NCI-H510A (cell line): ENCODE measurements at places on chromosomes 2 and 18.

DNA sequence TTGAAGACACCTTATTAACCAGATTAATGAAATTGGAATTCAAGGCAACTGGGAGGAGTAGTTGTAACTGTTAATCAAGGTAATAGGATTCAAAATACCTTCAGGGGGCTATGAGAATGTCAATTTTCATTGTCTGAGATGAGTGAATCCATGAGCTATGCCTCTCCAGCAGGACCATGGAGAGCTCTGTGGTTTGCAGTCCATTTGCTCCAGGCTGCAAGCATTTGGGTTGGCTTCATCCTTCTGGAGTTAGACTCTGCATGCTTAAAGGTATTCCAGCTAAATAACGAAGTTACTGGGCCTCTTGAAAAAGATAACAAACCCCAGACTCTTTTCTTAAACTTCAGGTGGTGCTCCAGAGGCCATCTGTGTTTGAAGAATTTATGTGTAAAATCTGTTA lies 207.1 kb upstream of the SLC8A1 start:
- DNase-seq, result no peak

DNA sequence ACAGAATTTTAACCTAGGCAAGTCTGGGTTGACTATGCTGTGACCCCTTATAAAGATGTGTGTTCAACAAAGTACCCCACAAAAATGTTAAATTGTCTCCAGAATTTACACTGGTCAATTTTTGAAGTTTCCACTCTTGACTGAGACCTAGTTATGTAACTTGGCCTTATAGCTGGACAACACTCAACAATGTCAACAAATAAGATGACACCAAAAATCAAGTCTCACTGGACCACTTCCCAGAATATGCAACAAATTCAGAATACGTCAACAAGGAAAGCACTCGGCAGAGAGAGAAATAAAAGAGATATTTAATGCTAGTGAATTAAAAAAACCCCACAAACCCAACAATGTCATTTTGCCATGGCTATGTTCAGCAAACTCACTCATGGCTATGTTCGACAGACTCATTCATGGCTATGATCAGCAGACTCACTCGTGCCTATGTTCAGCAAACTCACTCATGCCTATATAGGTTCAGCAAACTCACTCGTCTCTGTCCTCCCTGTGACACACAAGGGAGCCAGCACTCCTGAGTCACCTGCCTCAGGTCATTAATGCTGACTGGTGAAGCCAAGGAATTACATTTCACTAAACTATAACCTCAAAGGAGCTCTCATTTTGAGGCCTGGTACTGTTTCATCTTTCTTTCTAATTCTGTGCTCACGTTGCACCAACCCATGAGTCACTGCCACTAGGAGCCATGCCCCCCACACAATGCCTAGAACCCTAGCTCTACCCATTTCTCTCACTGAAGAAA lies 72.7 kb downstream of the PTPN2 start:
- no peak for DNase-seq

DNA sequence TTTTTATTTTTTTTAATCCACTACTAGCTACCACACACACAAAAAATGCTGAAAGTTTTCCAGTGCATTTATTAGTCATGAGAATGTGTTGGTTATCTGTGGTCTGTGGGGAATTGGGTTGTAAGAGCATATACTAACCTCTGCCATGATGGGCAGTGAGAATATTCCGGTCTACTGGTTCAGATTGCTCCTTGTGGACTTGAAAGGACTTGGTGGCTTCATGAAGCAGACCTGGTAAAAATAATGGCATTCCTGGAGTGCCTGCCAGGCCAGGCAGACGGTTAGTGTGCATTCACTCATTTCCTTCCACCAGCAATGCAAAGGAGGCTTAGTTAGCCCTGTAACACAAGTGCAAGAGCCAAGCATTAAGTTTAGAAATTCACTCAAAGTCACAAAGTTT lies 150.8 kb downstream of the THSD7B start:
- DNase-seq, result no peak

DNA sequence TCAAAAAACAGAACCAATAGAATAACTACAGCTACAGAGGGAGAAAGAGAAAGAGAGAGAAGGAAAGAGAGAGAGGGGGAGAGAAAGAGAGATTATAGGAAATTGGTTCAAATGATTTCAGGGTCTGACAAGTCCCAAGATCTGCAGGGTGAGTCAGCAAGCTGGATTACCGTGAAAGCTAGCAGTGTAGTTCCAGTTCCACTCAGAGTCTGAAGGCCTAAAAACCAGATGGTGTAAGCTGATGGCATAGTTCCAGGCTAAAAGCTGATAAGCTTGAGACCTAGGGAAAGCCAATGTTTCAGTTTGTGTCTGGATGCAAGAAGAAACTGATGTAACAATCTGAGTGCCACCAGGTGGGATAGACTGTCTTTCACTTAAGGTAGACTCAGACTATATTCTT lies 397.7 kb downstream of the TRIB2 start:
- no peak for DNase-seq

GRCh38 chr2:105129722-105130232 lies 91.9 kb downstream of the MRPS9 start:
- no peak for DNase-seq

DNA sequence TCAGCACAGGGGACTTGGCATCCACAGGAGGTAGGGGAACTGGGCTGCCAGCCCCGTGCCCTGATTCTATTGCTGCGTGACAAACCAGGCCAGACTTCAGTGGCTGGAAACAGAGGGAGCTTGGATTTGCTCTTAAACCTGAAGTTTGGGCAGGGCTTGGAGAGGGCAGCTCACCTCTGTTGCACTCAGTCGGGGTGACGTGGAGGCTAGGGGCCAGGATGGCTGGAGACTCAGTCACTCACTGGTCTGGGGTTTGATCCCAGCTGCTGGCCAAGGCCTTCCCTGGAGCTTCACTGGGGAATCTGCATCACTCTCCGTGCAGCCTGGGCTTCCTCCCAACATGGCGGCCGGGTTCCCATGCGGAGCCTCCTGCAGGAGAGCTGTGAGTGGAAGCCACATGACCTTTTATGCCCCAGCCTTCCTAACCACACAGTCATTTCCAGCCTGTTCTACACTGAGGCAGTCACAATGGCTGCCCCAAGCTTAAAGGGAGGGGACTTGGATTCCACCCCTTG lies 175.2 kb upstream of the HDAC4 start:
- no peak for DNase-seq

GRCh38 chr18:36734596-36734995 lies 94.2 kb downstream of the TPGS2 start:
- no peak for DNase-seq

- no peak for DNase-seq
Measured at GRCh38 chr18:3384664-3385563, 65.1 kb upstream of the TGIF1 start.

- DNase-seq, result no peak
Measured at GRCh38 chr2:57479981-57480380, 566.6 kb upstream of the VRK2 start.

DNA sequence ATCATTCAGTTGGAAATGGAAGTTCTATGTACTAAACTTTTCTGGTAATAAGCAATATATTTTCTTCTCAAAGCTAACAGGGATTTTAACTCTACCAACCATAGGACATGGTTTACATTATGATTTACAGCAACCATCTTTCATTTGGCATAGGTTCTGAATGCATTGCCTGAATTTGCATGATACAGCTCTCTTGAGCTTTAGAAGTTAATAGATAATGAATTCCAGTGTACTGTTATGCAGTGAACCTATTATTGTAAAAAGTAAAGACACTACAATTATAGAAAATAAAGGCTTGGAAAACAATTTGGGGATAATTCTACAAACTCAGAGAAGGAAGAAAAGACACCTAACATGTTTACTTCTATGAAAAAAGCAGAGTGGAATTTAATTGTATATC lies 182.0 kb downstream of the GRB14 start:
- no peak for DNase-seq

DNA sequence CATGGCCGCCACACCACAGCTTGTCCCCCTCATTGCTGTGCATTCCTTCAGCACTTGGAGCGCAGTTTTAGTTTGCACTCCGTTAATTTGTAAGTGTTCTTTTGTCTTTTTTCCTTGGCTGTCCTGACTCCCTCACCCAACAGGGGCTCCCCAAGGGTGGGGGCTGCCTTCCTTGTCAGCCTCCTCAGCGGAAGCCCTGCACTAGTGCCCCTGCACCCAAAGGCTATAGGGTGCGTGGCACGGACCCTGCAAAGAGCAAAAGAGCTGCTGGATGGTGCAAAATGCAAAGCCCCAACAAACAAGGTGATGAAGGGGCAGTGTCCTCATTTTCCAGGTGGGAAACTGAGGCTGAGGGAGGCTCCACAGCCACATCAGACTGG lies 46.8 kb downstream of the EMX1 start:
- no peak for DNase-seq

- DNase-seq, result no peak
Measured at GRCh38 chr2:2570871-2571270, 239.8 kb upstream of the MYT1L start.

DNA sequence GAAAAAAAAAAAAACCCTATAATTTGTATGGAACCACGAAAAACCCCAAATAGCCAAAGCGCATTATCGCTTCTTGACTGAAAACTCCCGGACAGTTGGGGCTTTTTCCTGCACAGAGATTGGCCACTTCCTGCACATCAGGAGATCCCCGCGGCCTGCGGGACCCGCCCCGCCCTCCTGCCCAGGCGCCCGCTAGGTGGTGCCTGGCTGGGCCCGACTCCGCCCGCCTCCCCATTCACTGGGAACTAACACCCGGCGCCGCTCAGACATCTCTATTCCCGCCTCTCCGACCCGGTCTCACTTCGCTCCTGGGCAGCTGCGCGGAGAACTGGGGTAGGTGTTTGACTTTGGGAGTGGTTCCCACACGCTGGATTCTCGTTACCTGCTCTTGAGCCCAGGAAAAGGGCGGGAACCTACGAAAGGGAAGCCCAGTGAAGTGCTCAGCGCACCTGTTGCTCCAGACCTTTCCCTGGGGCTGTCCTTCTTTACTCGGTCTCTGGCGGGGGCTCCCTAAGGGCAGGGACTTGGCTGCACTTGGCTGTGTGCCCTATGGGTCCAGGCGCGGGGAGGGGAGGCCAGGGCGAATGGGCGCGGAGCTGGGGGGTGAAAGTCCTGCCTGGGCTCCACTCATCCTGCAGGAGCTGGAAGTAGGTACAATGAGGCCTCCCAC lies at the start of gene HMSD:
Gene HMSD (plus strand): TSS at position 234 of the 670 bp plus-strand sequence. CDS start 4,155 bp downstream, outside the sequence.
- peak; percentile 97 for DNase-seq

DNA sequence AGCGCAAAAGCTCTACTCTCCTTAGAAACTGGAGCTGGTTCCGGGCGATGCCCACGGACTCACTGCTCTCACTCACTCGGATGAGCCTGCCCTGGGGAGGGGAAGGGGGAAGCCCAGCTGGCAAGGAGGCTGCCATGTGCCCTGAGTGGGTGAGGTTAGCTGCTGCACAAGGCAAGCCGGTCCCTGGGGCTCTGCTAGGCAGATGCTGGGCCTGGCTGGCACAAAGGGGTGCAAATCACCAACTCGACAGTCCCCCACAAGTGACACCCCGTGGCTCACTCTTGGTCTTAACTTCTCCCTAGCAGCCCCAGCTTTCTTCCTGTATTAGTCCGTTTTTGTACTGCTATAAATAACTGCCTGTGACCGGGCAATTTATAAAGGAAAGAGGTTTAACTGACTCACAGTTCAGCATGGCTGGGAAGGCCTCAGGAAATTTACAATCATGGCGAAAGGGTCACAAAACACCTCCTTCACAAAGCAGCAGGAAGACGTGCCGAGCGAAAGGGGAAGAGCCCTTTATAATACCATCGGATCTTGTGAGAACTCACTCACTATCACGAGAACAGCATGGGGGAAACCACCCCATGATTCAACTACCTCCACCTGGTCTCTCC lies 33.2 kb downstream of the ADCY3 start:
- DNase-seq, result no peak

GRCh38 chr2:233492078-233492477 lies 74.5 kb downstream of the USP40 start:
- no peak for DNase-seq

GRCh38 chr2:8249141-8249540 lies 432.7 kb upstream of the ID2 start:
- no peak for DNase-seq

- no peak for DNase-seq
Measured at GRCh38 chr2:51918113-51918512, 886.2 kb upstream of the NRXN1 start.

DNA sequence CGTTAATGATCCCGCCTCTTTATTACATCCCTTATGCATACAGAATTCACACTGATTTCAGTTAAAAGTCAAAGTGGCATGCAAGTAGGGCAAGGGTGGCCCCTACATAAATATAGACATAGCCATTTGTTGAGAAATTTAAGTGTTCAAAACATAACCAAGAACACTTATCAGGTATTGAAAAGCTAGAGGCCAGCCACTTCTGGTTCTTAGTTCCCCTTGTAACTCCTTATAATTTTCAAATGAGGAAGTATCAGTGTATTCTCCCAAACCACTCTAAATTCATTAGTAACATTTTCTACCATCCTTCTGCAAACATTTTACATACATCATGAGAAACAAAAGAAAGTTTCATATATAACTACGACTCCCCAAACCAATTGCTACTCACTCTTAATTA lies 5.8 kb upstream of the ARL5A start:
- no peak for DNase-seq

DNA sequence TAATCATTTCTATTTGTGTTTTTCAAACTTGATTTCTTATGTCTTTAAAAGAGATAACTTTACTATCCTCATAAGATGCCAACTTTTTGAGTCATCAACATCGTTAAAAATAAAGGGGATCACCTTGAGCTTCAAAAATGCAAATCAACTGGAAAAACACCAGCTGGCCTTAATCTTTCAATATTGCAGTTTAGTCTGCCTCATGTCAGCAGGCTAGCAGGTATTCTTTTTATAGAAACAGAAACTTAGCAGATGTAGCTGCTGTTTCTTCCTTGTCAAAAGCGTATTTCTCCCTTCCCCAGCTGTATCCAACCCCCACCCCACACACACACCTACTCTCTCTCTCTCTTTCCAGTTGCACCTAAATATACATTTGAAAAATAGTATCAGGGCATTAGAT lies 154.1 kb upstream of the ZNF804A start:
- no peak for DNase-seq

DNA sequence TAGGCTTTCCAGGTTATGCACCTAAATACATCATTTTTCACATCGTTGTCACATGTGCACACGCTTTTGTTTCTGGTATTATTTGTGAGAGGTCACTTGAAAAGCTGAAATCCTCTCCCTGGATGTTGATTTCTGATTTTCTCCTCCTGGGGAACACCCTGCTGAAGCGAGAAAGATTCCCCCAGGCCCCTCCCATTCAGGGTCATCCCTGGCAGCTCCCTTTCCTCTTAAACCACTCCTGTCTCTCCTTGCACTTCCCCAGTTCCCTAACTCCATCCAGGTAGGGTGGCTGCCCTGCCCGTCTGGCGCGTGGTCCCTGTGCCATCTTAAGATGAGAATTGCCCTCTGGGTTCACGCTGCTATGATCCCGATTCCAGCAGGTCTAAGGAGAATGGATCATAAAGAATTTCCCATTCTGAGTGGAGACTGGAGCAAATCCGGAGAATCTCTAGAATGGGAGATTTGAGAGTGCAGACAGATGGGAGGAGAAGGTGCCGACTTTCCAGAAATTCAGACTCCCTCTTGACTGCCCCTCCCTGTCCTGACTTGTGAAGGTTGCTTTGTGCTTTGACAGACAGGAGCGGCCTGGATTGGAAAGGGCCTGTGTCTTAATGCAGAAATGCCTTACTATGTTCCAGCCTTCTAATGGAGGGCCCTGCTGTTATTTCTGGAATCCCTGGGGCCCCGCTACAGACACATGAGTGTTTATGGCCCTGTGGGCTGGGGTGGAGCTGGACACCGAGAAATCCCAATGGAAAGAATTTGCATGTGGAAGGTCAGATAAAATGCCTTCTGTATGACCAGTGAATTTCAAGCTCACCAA lies 1.3 kb upstream of the YWHAQ start:
- DNase-seq, result no peak
